Fibroblast of skin of right quadriceps (primary cell): ENCODE measurements at places on chromosomes 5 and 9.
A peak's percentile ranks its signal among the peaks of the same experiment; 100 is the strongest.

GRCh38 chr5:50738864-50739263 is 72.4 kb downstream of the PARP8 start:
- DNase-seq: no peak

GRCh38 chr9:33445389-33446239 is 1.8 kb downstream of the AQP3 start:
- no peak for DNase-seq

GRCh38 chr5:160175438-160176218 is 53.7 kb upstream of the FABP6 start:
- DNase-seq: no peak

DNA sequence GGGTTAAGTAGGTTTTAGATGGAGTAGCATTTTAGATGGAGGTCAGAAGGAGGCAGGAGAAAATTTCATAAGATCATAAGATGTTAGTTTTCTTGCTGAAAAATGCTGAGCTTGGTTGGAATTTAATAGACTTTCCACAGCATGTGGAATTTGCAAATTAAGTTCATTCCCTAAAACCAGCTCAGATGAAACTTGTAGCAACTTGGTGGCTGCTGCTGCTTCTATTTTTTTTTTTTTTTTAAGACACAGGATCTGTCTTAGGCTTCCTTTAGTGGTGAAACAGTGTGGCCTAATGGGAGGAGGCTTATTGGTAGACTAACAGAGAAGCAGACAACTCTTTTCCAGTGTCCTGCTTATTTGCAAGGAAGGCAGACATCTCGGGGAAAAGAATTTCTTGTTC is 154.5 kb downstream of the AOPEP start:
- peak; percentile 74 for DNase-seq

- no peak for DNase-seq
Measured at GRCh38 chr5:7941692-7942091, 72.7 kb downstream of the MTRR start.

DNA sequence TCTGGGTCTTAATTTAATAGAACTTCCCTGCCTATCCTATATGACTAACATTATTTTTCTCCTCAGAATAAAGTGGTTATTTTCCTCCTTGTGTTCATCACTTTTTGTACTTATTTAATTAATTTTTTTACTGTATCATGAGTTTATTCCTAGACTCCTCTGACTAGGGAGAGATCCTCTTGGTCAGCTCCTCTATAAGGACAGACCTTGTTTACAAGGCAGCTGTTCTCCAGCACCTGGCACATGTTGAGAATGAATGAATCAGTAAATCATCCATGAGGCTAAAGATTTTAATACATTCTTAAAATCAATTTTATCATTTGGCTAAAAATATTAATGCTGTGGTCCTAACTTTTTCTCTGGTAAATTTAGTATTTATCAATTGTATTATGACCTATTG is 139.8 kb downstream of the NUDT12 start:
- DNase-seq: no peak

- DNase-seq: no peak
Measured at GRCh38 chr9:5089737-5090136, 95.7 kb downstream of the INSL6 start.

DNA sequence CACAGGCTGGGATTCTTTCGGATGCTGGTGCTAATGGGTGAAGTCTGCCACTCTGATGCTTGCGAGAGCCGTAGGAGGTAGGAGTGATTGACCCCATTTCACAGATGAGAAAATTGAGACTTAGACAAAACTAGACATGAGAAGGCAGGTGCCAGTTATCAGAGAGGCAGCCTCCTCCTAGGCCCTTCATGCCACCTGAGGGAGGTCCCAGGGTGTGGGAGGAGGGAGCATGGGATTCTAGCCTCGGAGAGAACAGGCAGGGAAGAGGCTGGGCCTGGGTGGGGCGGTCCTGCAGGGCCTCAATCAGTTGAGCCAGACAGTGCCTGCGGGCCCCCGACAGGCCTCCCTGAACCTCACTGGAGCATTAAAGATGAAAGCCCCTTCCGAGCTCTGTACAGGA is 112.4 kb downstream of the COL23A1 start:
- no peak for DNase-seq

DNA sequence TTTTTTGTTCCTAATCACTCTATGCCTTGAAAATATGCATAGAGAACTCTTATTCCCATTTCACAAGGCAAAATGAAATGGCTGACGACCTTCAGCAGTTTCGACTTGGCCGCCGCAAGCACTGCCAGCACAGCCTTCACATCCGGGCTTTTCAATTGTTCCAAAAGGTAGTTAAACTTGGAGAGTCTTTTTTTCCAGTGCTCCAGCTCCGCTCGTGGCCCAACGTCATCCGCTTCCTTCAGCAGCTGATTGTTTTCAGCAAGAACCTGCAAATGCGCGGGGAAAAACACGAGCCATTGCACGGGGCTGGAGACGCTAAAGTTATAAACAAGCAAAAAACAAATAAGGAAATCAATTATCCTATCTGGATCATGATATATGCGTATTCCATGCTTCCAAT is 25.4 kb downstream of the DNAH5 start:
- no peak for DNase-seq

DNA sequence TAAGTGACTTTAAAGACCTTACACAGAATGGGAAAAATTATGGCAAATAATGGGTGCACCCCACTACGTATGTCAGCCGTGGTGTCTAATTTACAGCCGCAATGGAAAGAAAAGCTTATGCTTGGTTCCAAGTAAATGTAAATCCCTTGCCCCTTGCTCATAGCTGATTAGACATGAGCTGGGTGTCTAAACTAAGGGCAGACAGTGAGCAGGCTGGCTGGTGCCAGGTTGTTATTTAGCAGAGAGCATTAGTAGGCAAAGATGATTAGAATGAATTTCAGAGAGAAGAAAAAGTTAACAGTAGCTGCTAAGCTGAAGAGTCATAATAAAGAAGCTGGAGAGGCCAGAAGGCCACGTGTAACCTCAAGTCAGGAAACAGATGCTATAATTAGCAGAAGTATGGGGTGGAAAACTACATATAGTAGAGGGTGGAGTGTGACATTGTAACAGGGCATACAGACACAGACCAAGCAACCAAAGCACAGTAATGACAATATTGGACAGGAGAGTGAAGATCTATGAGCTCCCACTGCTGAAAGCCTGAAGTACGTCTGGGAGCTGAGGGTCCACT is 257.7 kb downstream of the MCTP1 start:
- no peak for DNase-seq

- DNase-seq: no peak
Measured at GRCh38 chr5:146906803-146907202, 28.2 kb upstream of the PPP2R2B start.

GRCh38 chr5:7714697-7715096 is 136.2 kb downstream of the CFAP90 start:
- DNase-seq: no peak

DNA sequence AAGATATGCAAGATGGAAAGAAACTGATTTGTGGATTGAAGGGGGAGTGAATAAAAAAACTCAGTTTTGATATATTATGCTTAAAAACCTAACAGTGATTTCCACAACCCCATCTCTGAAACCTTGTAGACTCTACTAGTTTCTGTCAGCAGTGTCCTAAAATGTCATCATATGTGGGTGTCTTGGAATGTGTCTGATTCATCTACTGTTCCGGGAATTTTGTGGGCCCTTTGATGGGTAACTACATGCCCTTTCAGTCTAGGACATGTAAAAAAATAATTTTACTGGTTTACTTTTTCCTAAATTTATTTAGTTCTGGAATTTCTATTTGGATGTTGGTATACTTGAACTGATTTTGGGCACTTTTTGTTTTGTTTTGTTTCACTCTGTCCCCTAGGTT is 118.9 kb upstream of the NMUR2 start:
- DNase-seq: no peak

- no peak for DNase-seq
Measured at GRCh38 chr9:92952906-92953610, 5.7 kb downstream of the FGD3 start.

- no peak for DNase-seq
Measured at GRCh38 chr5:35852084-35852734, 4.5 kb upstream of the IL7R start.

DNA sequence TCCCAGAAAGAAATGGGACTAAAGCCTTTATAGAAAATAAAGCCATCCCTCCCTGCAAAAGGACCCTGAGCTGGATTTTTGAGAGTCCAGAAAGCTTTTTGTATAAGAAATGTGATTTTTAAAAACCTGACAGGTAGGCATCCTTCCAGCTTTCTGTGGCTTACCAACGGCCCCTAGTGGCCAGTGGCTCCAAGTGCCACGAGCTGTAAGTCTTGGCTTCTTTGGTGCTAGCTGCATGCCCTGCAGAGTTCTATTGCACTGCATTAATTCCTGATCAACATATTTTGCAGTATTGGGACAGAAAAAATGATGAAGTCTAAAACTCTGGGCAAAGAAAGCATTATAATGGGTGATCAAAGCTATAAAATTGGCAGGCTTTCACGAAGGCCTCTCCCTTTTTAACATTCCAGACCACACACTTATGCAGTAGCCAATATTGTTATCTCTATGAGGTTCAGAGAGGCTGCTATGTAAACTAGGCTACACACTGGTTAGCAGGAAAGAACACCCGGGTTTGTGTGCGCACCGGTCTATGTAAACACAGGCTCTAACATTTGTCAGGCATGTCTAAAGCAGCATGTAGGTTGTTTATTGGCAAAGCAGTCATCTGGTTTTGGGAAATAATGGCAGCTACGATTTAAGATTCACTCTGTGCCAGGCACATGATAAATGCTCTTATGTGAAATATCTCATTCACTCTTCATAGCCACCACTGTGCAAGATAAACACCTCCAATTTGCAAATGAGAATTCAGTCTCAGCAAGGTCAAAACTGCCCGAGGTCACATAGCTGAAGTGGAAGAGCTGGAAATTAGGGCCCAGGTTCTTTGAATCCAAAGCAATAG is 55.2 kb downstream of the NMUR2 start:
- no peak for DNase-seq

DNA sequence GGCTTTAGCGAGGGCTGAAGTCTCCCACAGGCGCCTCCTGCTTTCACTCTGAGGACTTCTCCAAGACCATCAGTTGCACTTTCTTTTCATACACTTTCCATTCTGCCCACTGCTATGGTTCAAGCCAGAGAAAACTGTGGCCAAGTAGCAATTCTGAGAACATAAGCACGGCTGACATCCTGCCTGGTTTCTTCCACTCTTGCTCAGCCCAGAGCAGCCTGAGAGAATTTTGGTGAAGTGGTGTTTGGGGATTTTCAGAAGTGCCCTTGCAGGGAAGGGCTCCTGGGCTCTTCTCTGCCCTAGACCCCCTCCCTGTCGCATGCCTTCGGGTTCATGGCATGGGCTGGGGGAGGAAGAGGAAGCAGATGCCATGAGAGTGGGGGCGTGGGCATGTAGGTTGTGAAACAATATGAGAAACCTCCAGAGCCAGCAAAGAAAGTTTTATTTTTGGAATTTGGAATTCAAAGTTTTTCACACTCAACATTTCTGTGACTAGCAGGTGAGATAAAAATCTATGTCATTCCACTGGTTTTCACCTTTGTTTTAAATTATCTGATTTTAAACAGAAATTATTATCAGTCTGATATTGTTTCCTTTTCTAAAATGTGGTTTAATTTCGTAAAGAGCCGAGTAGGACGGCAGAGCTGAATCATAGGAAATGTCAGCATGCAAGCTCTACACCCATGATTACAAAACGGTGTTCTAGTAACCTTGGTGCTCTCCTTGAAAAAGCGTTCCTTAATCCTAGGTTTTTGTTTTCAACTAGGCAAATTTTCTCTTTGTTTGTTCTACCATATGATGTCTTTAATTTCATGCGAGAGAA is 27.8 kb upstream of the TNFSF8 start:
- DNase-seq: no peak

DNA sequence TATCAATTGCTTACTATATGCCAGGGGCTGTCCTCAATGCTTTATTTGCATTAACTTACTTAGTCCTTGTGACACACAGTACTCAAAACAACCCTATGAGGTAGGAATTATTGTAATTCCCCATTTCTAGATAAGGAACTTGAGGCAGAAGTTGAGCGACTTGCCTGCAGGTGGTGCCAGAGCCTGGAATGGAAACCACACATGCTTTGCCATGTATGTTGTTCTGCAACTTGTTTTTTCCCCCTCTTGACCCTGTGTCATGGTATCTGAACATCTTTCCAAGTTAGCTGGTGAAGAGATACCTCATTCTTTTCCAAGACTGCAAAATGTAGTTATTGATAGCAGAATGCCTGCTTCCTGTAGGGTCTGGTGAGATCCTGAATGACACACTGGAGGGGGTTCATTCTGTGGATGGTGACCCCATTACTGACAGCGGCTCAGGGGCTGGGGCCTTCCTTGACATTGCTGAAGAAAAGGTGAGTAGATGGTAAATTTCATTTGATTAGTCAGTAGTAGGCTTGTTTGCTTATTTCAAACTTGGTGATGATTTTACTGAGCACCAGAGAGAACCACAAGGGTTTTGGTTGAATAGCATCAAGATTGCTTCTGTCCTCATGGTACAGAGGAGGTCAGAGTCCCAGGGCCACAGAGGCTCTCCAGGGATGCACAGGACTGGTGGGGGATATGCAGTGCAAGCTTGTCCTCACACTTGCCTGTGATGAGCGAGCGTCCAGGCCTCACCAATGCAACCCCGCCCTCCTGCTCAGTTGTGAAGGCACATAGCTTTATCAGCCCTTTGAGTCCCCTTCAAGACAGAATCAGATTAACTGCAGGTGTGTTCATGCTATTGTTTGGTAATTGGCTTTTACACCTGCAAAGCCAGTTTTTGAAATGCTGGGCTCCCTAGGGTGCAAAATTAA is 57.0 kb downstream of the COL15A1 start:
- peak; percentile 77 for DNase-seq

DNA sequence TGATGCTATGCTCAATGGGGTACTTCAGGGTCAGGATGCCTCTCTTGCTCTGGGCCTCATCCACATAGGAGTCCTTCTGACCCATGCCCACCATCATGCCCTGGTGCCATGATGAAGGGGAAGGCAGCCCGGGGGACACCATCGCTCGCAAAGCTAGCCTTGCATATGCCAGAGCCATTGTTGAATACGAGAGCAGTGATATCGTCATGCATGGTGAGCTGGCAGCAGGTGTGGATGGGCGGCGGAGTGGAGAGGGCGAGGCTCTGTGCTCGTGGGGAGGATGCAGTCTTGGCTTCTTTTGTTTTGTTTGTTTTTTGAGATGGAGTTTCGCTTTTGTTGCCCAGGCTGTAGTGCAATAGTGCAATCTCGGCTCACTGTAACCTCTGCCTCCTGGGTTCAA is 17.2 kb upstream of the SPZ1 start:
- no peak for DNase-seq

DNA sequence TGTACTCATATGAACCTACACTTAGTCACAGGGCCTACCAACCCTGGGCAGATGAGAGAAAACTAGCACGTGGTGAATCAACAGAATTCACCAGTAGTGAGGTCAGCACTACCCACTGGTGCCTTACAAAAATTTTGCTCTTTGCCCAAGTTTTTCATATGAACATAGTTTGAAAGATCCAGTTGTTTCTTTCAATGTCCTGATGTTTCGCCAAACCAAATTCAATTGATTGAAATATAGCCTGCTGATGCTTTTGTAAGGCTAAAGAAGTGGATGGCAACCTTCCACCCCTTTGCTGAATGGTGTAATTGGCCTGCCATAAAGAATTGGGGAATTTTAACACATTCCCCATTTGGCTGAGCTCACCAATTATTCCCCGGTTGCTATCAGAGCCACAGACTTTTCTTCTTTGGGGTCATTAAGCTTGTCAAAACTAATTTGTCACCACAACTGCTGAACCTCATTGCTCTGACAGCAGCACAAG is 339.2 kb downstream of the GLIS3 start:
- peak; percentile 56 for DNase-seq

GRCh38 chr5:152532714-152533113 is 127.6 kb upstream of the NMUR2 start:
- DNase-seq: peak; percentile 53

GRCh38 chr9:113918697-113919350 is 42.7 kb downstream of the ZNF618 start:
- no peak for DNase-seq

- no peak for DNase-seq
Measured at GRCh38 chr5:73564018-73564417, 1.4 kb downstream of the ANKRA2 start.
